ENCODE measurements at places on chromosomes 12 and 14.

- DNase-seq, result no peak
Observed at GRCh38 chr12:109165599-109165998, 49.2 kb downstream of the ACACB start.

- no peak for DNase-seq
Observed at GRCh38 chr14:95597784-95598211, 62.9 kb downstream of the GLRX5 start.

DNA sequence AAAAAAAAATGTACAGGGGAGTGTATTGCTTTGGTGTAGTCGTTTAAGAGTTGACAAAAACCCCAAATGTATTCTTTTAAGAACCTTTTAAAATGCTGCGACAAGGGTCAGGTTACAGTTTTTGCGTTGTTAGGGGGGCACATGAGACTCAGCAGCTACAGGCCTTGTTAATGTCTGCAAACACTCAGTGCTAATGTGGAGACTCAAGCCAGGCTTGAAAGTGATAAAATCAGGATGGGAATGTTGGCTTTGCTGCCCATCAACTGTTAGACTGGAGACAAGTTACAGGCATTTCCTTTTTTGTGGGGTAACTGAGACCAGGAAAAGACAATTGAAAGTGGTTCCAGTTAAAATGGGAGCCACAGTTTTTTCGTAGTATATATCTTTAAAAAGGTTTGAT is 84.8 kb downstream of the PRKCH start:
- DNase-seq, result no peak

- no peak for DNase-seq
Observed at GRCh38 chr12:95690861-95691635, 99.5 kb downstream of the NTN4 start.

DNA sequence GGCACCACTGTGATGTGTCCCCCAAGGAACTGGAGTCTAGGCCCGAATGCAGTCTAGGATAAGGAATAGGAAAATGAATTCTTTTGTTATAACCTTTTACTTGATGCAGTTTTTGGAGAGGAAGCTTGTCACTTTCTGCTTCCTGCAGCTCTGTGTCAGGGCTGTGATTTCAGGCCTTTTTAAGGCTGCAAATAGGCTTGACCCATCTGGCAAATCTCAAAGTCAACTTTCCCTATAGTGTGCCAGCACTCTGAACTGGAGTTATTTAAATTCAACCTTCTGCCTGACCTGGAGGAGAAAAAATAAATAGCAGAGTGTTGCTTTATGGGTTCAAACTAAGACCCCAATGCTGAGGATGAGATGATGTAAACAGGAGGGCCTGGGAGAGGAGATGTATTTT is 51.8 kb upstream of the CEP83 start:
- DNase-seq, result no peak

DNA sequence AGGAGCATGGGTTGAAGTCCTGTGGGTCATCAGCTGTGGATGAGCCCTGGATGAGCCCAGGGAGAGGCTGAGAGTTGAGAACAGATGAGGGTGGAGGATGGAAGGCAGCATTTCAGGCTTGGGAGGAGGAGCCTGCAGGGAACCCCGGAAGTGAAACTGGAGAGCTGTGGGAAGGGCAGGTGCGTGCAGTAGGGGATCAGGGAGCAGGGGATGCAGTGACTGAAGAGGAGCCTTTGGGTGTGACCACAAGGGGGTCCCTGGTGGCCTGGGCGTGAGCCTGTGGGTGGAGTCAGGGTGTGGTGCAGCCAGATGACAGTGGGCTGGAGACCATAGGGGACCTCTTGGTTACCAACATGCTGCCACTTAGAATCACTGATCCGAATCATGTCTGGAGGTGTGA is 115.5 kb downstream of the PAPOLA start:
- DNase-seq, result no peak

DNA sequence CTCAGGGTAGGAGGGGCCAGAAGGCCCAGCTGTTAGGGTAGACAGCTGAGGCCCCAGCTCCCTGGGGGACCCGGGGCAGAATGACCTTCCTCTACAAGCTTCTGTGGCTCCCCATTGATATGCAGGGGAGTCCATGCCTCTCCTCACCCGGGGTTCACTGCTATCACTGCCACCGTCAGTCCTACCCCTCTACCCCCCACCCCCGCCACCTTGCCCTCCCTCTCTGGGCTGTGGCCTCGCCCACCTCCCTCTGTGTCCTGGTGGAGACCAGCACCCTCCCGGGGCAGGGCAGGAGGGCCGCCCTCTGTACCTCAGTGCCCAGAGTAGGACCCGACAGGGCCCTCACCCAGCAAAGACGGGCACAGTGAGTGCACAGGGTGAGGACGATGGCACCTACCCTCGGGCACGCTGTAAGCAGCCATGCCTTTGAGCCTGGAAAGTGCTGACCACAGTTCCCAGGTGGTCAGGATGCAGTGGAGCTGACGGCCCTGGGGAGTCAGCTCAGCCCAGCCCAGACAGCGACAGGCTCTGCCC is 88.4 kb upstream of the SFSWAP start:
- DNase-seq, result no peak

GRCh38 chr14:95138876-95139275 is 18.5 kb downstream of the DICER1 start:
- DNase-seq, result no peak

DNA sequence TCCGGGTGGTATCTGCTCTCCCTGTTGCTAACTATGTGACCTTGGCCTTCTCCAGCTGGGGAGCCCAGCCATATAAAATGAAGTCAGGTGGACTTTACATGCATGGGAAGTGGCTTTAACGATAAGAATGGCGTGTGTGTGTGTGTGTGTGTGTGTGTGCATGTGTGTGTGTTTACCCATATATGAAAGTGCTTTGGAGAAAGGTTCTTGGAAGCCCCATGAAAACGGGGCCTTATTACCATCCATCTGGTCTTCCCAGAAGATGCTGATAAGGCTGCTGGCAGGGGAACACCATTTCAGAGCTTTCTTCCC is 94.8 kb downstream of the LRRC74A start:
- no peak for DNase-seq

DNA sequence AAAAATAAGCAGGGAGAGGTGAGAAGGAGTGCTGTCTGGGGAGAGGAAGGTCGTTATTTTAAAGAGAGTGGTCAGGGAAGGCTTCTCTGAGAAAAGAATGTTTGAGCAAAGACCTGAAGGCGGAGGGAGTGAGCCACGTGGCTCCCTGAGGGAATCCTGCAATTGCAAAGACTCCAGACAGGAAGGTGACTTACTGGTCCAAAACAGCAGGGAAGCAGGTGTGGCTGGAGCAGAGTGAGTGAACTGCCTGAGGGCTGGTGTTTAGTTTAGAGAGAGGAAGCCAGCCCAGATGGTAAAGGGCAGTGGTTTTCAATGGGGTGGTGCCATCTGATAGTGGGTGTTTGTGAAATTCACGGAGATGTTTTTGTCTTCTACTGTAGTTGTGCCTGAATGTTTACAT is 58.8 kb upstream of the LTA4H start:
- DNase-seq, result no peak

GRCh38 chr12:62519043-62519442 is 52.4 kb downstream of the MON2 start:
- DNase-seq, result no peak

GRCh38 chr12:88398031-88398430 is 182.2 kb downstream of the KITLG start:
- no peak for DNase-seq

DNA sequence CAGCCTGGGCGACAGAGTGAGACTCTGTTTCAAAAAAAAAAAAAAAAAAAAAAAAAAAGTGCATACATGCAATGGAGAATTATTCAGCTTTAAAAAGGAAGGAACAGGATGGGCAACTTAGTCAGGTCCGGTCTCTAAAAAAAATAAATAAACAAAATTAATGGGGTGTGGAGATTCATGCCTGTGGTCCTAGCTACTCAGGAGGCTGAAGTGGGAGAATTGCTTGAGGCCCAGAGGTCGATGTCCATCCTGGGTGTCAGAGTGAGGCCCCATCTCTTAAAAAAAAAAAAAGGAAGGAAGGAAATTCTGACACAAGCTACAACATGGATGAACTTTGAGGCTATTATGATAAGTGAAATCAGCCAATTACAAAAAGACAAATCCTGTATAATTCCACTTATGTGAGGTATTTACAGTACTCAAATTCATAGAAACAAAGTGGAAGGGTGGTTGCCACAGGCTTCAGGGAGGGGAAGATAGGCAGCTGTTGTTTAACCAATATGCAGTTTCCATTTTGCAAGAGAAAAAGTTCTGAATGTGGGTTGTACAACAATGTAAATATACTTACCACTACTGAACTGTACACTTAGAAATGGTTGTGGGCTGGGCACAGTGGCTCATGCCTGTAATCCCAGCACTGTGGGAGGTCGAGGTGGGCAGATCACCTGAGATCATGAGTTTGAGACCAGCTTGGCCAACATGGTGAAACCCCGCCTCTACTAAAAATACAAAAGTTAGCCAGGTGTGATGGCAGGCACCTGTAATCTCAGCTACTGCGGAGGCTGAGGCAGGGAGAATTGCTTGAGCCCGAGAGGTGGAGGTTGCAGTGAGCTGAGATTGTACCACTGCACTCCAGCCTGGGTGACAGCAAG is 12.3 kb upstream of the APOF start:
- DNase-seq, result no peak

DNA sequence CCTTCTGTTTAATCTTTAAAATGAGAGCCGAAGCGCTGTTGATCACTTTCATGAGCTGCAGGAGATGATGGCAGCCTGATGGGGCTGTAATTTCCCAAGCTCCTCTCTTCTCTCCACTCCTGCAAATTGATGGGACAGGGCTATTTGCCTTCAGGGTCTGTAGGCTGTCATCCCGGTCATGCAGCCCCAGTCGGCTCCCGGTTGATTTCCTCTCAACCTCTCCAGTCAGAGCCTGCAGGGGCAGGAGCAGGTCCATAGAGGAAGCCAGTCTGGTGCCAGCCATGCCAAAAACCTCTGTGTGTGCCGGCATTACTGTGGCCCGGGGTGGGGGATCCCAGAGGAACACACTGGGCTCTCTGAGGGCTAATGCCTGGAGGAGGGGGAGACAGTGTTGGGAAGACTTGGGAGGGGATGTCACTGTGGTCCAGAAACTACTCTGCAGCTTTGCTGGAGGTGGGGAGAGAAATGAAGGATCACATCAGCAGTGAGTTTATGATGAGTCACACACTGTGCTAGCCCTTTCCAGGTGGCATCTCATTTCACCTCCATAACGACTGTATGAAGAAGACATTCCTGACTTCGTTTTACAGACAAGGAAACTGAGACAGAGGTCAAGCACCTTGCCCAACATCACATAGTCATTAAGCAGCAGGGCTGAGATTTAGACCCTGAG is 46.5 kb upstream of the PRIMA1 start:
- no peak for DNase-seq

GRCh38 chr14:52305014-52305413 is 9.1 kb upstream of the PTGER2 start:
- DNase-seq, result no peak

- DNase-seq, result no peak
Observed at GRCh38 chr14:97916669-97917568, 1119.7 kb downstream of the VRK1 start.

DNA sequence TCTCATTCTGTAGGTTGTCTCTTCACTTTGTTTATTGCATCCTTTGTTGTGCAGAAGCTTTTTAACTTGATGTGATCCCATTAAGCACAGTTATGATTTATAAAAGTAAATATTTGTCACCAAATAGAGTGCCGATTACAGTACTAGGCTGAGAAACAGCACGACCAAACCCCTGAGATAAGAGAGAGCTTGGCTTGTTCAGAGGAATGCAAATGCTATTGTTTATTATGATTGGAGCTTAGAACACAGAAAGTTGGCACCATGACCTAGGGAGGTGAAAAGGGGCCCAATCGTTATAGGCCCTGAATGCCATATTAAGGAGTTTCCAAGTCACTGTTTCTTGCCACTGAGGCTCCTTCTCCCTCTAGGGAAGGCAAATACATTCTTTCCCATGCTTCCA is 214.9 kb downstream of the KITLG start:
- no peak for DNase-seq

GRCh38 chr12:103627189-103627855 is 40.2 kb downstream of the STAB2 start:
- no peak for DNase-seq

DNA sequence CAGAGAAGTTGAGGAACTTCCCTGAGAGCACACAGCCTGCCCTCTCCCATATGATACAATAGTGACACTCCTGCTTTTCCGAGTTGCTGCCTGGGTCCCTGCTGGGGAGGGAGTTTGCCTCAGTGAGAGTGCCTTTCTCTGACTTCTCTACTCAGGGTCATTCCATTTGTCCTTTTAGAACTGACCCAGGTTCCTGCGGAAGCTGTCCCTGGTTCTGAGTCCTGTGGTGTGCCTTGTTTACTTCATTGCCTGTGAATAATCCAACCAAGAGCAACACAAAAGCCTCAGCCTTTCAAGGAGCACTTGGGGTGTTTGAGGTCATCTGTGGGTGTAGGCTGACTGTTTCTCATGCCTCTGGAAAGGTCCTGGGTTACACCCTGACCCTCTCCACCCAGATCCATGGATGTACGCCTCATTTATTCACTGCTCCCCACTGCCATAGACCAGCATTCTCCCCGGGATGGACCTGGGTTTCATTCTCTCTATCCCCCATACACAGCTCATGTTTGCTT is 13.6 kb downstream of the SERPINA1 start:
- DNase-seq, result no peak

DNA sequence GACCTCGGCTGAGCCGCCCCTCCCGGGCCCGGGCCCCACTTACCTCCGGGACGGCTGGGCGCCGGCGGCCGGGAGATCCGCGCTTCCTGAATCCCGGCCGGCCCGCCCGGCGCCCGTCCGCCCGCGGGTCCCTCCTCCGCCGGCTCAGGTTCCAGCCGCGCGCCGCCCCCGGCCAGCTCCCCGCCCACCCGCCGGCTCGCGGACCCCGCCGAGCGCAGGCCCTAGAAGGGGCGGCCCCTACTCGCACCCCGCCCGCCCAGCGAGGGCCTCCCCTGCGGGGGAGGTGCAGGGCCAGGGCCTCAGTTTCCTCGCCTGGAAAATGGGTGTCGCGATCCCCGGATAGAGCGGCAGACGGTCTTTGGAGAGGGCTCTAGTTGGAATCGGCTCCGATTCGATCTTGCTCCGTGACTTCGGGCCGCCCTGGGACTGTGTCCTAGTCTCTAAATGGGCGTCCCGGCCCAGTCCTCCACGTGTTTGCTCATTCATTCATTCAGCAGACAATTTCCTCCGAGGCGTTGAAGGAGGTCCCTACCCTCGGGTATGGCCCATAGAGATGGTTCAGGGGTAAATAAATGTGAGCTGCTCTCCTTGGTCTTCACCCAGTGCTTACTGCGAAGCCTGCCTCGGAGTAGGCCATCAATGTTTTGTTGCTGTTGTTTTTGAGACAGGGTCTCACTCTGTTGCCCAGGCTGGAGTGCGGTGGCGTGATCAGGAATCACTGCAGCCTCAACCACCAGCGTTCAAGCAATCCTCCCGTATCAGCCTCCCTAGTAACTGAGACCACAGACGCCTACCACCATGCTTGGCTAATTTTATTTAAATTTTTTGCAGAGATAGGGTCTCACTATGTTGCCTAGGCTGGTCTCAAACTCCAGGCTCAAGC is at the start of gene TRPV4:
TSS of gene TRPV4 (minus strand) at position 92 of the 883 bp plus-strand sequence. CDS start 18,602 bp downstream, outside the sequence.
- no peak for DNase-seq

GRCh38 chr14:62916551-62916950 is 128.7 kb downstream of the KCNH5 start:
- no peak for DNase-seq
